ENCODE measurements at places on chromosomes 4 and X.

DNA sequence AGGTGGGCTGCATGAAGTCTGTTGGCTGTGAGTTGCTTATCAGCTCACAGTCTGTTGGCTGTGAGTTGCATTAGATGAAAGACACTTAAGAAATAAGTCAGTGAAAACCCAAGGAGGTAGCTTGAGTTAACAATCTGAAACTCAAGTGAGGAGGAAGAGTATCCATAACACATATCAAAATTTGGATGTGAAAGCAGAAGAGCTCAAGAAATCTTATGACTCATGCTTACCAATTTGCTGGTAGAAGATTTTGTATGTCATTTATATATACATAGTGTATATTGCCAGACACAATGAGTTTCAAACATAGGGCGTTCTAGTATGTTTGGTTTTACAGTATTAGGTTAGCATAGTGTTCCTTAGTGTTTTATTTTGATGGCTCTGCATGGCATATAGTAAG is 107.4 kb downstream of the DDIT4L start:
- DNase-seq, result no peak

DNA sequence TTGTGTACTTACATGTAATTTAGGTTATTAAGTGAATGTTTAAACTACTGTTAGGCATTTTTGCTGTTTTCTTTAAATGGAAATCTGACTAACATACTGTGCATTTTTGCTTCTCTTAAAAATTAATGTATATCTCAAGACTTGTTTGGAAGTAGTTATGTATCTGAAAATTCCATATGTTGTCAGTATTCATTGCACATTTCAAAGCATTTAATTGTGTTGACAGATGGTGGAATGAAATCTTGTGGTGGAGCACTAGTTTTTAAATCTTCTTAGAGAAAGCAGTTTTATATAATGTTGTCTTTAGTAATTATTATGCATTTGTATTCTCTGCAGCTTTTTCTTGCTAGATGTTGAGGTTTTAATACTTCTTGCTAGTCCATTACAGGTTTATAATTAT is 71.5 kb upstream of the MSANTD1 start:
- DNase-seq, result no peak

GRCh38 chr4:173332963-173333657 is 1.0 kb downstream of the HMGB2 start:
- no peak for DNase-seq

DNA sequence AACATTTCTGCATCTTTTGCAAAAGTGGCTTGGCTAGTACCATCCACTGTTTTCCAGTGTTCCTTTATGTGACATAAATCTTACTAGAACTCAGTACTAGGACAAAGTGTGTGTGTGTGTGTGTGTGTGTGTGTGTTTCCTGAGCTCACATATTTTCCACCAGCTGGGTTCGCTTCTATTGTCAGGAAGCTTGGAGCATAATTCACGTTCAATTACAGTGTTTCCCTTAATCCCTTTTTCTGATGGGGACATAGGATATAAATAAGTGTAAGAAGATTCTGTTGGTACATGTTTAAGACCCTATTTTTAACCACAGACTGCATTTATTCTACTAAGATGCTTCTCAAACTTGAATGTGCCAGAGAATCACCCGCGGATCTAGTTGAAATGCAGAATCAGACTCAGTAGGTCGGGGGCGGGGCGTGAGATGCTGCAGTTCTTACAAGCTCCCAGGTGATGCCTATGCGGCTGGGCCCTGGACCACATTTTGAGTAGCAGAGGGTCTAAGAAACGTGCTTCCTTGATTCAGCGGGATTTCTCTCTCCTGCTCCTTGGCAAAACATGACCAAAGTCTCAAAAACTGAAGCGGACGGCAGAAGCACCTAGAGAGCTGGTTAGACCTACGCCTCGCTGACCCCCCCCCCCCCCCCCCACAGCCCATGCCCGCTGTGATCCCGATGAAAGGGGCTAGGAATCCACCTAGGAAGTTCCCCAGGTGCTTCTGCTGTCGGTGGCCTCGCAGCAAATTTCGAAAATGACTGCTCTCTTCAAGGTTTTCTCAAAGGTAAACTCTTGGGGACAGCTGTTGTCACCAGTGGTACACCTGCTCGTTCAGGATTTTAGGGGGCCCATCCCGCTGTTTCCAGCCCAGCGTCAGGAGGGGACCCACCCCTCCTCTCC is 797 bp downstream of the CD99L2 start:
- no peak for DNase-seq

- DNase-seq, result no peak
Observed at GRCh38 chrX:130725519-130725918, 177.5 kb downstream of the ENOX2 start.

- DNase-seq, result no peak
Observed at GRCh38 chr4:164904336-164904735, 27.4 kb downstream of the APELA start.

DNA sequence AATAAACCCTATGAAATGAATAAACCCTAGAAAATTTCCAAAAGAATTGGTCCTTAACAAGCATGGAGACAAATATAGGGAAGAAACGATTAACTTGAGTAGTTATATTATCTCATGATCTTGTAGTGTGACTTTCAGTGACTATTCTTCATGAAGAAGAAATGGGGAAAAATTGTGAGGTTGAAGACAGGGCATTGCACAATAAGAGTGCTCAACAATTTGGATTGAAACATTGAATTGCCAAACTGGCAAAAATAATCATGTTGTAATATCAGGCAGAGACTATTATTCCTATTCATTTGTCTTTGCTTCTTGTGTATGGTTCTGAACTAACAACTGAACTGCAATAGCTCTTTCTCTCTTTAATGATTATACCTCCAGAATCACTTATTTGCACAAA is 605.1 kb downstream of the PCDH7 start:
- no peak for DNase-seq

All from D721Med (cell line).